ENCODE measurements at places on chromosomes 5 and 9.

- no peak for DNase-seq
These were observed 117.3 kb downstream of the ADAMTSL1 start for GRCh38 chr9:18591261-18591660.

DNA sequence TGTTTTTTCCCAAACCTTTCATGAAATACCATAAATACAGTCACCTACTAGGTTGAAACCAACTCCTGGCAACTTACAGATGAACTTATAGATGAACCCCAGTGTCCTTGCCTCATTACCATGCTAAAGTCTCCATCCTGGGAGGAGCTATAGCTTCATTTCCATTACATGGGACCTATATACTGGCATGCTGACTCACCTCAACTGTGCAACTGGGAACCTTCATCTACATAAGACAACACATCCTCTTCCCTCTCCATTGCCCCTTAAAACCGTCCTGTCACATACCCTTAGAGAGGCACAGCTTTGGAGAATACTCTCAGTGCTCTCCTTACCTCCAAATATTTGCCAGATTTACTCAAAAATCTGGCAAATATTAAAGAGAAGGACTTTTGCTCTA, 638.3 kb downstream of the HTR1A start:
- DNase-seq, result peak; percentile 13

DNA sequence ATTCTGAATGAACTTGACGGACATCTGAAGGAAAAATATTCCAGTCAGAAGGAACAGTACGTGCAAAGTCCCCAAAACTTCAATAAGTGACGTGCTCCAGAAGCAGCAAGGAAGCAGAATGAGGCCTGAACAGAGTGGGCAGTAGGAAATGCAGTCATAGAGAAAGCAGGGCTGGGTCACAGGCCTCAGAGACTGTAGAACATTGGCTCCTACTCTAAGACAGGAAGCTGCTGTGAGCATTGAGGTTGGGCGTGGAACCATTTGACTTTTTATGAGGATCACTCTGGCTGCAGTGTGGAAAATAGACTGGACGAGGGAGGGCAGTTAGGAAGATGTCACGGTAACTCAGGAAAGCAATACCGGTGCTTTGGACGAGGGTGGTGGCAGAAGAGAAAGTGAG, 64.0 kb downstream of the DOCK8 start:
- no peak for DNase-seq

GRCh38 chr5:180670586-180671359, 21.4 kb upstream of the FLT4 start:
- no peak for DNase-seq

- DNase-seq, result no peak
These were observed 60.3 kb downstream of the TENT4A start for GRCh38 chr5:6773342-6774035.

DNA sequence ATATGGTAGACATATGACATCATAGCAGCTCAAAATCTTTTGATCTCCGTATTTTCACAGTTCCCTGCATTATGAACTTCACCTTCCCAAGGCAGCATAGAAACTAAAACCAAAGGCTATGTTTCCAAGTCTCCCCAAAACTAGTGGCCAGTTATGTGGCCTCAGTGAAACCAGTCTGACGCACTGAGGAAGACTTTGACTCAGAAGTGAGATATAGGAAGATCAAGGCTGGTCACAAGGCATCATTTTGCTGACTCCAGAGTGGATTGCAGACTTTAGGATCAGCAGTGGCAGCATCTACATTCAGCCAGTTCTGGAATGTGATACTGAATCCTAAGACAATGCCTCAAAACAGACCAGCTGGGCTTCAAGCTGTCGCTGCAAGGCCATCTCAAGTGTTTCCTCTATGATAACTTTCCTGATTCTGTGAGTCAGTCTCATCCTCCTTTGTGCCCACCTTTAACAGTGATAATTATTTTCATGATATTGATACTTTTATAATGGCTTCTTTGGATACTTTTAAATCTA, 34.4 kb upstream of the ELL2 start:
- DNase-seq, result no peak

DNA sequence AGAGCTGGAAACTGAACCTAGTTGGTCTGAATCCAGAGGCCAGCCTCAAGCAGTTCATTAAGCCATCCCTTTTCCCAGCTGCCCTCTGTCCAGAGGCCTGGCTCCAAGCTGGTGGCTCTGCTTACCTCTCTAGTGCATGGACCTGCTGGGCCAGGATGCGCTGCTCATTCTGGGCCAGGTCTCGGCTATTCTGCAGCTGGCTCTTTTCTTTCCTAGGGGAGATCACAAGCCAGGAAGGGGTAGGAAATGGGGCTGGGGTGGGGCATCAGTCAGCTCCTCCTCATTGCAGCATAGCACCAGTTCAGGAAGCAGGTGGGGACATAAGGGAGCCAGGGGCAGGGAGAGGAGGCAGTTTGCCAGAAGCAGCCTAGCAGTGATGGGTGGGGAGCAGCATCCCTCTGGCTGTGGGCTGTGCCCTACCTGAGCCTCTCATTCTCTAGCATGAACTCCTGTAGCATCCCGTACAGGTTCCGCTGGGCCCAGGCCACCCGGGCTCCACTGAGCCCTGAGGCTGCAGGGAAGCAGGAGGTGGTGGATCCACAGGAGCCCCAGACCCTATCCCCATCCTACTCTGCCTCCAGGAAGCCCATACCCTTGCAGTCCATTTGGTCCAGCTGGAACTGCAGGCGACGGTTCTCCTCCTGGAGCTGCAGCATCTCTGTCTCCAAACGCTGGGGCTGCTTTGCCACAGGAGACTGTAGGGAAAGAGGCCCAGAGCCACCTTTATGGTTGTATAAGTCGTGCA, 5.2 kb downstream of the KIF12 start:
- DNase-seq, result no peak

DNA sequence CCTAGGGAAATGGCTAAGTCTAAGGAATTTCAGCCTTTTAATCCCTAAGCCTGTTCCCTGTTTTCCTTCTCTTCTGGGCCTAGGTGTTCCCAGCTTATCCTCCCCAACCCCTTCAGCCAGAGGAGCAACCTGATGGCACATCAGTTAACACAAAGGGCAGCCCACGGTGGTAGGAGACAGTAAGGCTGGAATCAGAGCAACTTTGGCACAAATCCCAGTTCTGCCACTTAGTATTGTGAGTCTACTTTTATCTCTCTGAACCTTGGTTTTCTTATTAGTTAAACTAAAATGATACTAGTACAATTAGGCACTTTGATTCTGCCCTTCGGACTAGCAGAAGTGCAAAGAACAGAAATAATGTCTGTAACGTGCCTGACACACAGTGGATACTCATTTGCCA, 246.8 kb downstream of the SAXO1 start:
- no peak for DNase-seq

DNA sequence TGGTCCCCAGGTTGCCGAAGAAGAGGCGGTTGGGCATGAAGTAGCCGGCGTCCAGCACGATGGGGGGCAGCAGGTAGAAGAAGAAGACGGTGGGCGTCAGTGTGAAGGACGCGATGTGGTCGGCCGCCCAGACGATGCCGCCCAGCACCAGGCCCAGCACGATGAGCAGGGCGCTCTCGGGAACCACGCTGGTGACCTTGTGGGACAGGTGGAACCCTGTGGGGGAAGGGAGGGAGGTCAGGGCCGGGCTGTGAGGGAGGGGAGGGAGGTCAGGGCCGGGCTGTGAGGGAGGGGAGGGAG, 32.4 kb downstream of the SLC9A3 start:
- no peak for DNase-seq

Data from iPS DF 6.9 (cell line).